ENCODE measurements at places on chromosomes 6 and 20.

- no peak for DNase-seq
Measured at GRCh38 chr6:2881423-2881822, 21.7 kb downstream of the SERPINB9 start.

GRCh38 chr6:169953686-169954085 is 202.3 kb downstream of the ERMARD start:
- no peak for DNase-seq

DNA sequence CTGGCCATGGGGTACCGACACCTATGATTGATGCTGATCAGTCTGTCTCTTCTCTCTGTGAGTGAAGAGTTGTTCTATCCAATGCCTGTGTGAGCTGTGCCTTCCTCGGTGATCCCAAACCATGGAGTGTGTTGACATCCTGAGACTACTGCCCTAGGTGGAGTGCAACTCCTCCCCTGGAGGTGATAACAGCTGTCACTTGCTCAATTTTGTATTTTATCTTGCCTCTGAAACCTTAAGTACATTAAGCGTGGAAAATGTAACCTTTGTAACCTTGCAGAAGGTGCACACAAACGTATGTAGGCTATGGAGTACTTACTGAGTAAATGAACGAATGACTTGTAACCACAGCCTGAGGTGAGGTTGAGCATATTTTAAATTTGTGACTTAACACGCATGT is 256.2 kb downstream of the FNDC1 start:
- no peak for DNase-seq

DNA sequence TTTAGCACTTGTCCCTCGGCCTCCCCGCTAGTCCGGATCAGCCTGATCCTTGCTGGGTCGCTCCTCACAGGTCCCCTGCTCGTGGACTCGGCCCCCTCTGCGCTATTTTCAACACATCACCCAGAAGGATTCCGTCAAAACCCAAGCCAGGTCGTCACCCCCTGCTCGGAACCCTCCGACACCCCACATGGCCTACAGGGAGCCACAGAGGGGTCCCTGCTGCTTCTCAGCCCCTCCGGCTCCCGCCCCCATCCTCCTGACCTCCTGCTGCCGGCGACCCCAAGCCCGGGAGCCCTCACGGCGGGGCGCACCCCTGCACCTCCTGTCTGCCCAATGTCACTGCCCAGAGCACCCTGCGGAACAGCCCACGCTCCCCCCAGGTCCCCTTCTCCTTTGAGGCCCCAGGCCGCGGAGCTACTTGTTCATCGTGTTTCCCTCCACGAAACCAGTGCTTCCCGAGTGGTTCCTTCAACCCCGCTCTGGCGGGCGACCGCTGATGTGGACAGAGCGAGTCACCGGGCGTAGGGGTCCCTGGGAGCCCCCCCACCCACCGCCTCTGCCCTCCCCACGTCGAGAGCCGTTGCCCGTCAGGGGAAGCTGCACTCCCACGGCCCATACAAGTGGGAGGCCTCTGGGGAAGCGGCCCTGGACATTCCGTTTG is 638 bp upstream of the MYL9 start:
- DNase-seq = no peak

DNA sequence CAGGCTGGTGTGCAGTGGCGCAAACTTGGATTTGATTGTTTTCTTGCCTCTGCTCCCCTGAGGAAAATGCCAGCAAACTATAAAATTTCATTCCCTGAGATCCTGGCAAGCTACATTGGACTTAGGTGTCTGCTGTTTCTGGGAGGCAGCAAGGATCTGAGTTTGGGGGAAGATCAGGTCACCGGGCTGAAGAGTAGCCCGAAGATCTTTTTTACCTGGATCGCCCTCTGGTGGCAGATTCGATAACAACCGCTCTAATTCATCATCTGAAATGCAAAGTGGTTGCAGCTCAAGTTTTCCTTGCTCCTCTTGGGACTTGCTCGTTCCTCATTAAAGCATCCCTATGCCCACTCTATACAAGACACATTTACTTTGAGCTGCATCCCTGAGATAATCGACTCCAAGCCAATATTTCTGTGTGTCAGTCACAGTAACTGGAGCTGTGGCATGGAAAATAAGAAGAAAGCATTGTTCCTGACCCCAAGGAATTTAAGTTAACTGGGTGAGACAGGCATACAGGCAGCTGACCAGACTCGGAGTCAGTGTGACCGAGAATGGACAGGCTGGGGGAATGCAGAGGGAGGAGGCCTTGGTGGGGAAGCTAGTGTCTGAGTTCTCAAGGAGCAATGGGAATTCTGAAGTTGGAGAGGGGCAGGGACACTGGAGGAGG is 131.8 kb upstream of the PROKR2 start:
- DNase-seq = no peak

DNA sequence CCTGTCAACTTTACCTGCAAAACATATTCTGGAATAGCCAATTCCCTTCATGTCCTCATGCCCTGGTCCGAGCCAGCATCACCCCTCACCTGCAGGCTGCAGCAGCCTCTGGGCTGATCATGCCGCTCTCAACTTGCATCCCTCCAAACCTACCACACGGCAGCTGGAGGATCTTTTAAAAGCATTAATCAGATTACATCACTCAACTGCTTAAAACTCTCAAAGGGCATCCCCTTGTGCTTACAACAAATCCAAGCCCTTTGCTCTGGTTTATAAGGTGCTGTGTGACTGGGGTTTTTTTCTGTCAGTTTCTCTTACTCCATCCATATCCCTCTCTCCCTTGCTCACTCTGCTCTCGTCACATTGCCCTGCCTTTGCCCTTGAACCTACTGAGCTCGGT is 24.0 kb downstream of the CD40 start:
- DNase-seq = no peak

GRCh38 chr20:22353586-22353985 is 230.8 kb downstream of the FOXA2 start:
- no peak for DNase-seq

DNA sequence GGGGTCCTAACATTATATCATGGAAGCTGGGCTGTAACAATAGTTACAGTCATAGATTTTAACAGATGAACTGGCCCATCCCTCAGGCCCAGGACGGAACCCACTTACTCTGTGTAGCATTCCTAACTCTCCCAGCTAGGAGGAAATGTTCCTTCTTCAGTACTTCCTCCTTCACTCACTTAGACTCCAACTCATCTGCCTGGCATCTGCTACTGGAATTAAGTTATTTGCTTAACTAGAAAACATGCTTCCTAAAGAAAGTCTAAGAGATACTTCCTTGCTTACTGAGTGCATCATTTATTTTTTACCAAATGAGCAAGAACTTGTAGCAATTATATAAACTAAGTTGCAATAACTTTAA is 20.5 kb downstream of the GCLC start:
- no peak for DNase-seq

GRCh38 chr20:54377992-54378773 is 97.2 kb upstream of the DOK5 start:
- DNase-seq = no peak

GRCh38 chr6:165443462-165443861 is 134.1 kb upstream of the C6orf118 start:
- DNase-seq = no peak

DNA sequence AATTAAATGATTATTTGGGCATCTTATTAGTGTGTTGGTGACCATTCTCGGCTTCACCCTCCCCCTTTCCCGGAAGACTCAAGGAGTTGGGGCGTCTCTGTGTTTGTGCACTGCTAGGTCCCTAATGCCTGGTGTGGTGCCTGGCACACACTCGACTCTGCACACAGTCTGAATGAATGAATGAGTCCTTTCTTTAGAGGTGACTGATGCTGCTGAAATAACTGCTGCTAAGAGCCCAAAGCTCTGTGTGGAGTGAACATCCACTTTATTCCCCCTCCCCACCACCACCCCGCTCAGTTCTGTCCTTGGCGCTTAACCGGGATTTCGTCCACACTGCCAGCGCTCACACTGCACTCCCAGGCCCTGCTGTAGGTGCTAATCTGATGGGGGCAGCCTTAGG is 1.2 kb upstream of the PHACTR3 start:
- DNase-seq = no peak

GRCh38 chr6:14597090-14597489 is 479.5 kb downstream of the CD83 start:
- no peak for DNase-seq

DNA sequence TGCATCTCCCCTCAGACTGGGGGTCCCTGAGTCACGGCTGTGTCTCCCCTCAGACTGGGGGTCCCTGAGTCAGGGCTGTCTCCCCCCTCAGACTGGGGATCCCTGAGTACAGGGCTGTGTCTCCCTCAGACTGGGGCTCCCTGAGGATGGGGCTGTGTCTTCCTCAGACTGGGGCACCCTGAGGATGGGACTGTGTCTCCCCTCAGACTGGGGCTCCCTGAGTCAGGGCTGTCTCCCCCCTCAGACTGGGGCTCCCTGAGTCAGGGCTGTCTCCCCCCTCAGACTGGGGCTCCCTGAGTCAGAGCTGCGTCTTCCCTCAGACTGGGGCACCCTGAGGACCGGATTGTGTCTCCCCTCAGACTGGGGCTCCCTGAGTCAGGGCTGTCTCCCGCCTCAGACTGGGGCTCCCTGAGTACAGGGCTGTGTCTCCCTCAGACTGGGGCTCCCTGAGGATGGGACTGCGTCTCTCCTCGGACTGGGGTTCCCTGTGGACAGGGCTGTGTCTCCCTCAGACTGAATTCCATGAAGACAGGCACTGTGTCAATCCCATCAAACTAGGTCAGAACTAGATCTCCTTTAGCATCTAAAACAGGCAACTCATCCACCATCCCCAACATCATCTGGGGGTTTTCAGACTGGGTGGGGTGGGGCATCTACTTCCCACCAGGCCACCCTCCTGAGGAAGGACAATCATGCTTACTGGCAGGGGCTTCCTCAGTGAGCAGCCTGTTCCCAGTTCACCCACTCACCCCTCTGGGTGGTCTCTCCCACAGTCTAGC is 60.7 kb downstream of the MRPL14 start:
- no peak for DNase-seq

GRCh38 chr6:44052419-44053023 is 74.7 kb downstream of the MRPL14 start:
- DNase-seq = no peak

GRCh38 chr6:3426927-3427686 is 29.7 kb downstream of the SLC22A23 start:
- no peak for DNase-seq

GRCh38 chr6:154509421-154510143 is 903 bp downstream of the CNKSR3 start:
- DNase-seq = no peak

DNA sequence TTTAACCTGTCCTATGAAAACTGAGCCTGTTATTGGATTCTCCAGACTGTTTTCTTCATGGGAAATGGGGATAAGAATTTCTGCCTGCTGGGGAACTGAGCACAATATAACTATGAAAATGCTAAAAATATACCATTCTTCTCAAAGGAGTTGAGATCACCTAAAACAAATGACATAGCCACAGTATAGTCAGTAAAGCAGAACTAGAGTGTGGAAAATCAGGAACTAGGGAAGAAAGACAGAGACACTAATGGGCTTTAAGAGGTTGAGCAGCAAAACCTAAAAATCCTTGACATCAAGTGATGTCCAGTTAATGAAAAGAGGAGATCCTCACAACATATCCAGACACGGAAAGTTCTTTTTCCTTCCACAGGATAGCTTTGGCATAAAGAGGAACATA is 215.7 kb upstream of the CST7 start:
- no peak for DNase-seq

DNA sequence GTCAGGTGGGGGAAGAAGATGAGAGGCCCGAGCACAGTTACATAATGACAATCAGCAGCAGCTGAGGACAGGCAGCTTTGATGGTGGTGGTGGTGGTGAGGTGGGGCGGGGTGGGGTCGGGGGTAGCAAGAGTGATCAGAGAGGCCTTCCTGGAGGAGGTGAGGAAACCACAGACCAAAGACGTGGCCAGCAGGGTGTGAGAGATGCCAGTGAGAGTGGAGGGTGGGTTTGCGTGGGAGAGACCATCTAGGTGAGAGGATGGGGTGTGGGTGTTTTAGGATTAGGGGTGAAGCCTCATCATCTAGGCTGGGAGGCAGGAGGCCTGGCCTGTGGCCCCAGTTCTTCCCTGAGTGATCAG is 76.0 kb upstream of the TOX2 start:
- DNase-seq = no peak

DNA sequence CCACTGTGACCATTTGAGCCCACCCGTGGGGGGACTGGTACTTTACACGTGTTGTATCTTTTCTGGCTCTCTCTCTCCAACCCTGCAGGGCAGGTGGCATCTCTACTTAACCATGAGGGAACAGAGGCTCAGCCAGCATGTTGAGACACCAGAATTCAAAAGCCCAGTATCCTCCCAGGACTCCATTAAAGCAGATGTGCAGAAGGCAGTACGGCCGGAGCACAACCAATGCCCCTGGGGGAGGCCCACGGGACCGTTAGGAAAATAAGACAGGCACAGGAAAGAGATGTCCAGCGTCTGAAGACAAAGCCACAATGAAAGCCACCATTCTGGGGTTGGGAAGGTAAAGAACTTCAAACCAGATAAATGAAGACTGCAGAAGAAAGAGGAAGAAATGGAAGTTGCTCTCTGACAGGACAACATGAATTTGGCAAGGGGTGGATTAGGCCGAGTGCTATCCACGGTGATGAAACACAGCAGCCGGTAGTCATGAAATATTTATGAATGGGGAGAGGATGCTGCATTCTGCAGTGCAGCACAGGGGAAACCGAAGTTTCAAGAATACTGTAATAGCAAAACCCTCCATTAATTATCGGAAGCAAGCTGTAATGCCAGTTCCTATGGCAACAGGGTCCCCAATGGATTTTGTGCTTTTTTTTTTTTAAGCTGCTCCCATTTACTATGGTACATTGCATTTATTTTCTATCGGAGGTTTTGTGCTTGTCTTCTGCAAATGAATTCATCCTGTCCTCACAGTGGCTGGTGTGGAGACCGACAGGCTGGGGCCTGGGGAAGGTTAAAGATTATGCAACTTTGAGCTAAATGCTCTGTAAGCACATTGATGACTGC is 179.4 kb downstream of the NRN1 start:
- DNase-seq = no peak

DNA sequence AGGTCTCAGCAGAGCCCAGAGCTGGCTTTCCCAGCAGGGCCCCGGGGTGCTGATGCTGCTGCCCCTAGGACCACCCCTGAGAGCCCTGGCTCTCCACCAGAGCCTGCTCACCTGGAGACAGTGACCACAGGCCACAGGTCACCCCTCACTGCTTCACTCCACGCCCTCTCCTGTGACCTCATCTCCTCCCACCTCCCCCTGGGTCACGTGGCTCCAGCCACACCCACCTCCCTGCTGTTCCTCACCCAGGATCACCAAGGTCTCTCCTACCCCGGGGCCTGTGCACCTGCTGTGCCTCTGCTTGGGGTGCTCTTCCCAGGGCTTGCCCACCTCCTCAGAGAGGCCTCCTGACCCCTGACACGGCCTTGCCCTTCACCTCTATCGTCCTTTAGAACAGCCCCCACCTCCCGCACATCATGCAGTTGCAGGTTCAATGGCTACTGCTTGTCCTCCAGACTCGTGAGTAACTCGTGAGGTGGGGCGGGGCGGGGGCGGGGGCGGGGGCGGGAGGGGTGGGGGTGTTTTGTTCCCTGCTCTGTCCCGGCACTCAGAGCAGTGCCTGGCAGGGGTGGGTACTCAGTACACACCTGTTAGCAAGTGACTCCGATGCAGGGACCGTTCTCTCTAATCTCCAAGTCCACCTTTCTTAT is 468.0 kb downstream of the PREX1 start:
- DNase-seq = no peak
